Osteocyte (in vitro differentiated cells): ENCODE measurements at places on chromosomes 5 and 9.

- no peak for DNase-seq
Measured at GRCh38 chr9:122197882-122198281, 30.9 kb downstream of the LHX6 start.

GRCh38 chr5:43601454-43602260 lies 1.3 kb upstream of the NNT start:
- DNase-seq: no peak

GRCh38 chr5:170626507-170627150 lies 122.8 kb downstream of the KCNIP1 start:
- no peak for DNase-seq

DNA sequence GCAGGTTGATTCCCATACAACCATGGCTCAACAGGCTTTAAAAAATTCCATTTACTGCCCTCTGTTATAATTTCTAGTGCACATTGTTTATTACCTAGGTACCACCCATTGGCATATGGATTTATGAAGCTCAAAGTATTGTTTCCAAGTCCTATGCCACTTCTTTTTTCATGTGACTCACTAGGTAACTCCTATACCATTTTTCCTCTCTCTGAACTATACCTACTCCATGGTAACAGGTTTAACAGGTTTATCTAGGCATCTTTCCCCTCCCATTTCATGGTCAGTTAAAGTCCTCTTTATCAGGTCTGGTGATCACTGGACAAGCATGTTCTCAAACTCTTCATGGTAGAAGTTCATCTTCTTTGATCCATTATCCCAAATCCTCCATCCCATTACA lies 49.6 kb upstream of the ABCA1 start:
- no peak for DNase-seq

GRCh38 chr5:136000932-136001331 lies 27.9 kb upstream of the TGFBI start:
- no peak for DNase-seq

- DNase-seq: no peak
Measured at GRCh38 chr9:89026876-89027275, 35.6 kb downstream of the S1PR3 start.
